ENCODE measurements at places on chromosomes 4 and X.

DNA sequence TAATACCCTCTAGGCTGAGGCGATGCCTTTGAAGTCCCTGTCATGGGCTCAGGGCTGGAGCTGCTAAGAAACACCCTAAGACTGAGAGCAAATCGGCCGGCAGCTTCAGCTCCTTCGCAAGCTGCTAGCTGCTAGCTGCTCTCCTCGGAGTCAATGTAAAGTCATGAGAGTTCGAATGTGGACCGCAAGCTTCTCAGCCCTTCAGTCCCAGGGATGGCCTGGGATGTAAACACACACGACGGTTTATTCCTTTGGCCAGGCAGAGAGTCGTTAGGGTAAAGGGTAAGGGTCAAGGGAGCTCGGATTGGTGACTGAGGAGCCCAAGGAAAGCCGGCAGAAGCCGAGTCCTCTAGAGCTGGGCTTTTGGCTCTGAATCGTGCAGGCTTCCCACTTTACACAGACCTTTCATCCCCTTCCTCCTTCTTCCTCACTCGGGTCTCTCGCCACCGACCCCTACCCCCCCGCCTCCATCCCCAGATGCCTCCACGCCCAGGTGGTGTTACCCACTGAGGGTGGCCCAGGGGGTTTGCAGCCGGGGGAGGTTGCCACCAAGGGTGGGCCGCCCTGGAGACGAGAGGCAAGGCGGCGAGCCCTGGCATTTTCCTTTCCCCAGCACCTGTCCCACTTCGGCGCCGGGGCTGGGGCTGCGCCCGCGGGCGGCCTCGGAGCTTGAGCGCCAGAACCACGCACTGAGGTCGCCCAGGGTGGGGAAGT lies 3.1 kb upstream of the BCORL1 start:
- DNase-seq, result no peak

GRCh38 chr4:41181037-41181436 lies 33.3 kb downstream of the APBB2 start:
- no peak for DNase-seq

DNA sequence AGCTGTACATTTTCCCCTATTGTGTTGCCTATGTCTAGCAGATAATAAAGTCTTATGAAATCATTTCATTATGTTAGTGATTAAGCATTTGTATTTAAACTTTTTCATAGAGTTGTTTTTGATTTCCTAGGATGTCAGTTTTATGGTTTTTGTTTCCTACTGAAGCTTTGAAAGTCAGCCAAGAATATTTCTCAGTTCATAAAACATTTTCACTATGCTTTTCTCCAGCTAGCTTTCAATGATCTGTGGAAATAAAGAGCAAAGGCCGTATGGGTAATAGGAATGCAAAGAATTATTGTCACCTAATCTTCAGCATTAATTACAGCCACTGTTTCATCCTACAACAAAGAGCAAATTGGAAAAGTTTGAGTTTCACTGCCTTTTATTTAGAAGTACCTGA lies 145.7 kb upstream of the NUDT6 start:
- peak; percentile 5 for DNase-seq

DNA sequence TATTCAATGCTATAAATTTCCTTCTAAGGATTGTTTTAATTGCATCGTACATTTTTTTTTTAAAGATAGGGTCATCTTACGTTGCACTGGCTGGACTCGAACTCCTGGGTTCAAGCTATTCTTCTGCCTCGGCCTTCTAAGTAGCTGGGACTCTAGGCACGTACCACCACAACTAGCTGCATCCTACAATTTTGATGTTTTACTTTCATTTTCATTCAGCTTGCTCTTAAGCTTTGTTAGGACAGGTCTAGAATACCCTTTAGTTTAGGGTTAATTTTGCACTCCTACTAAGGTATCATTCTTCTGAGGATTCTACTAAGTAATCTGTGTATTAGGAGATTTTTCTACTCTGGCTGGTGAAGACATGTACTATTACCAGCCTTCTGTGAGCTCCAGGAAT lies 50.2 kb upstream of the C1GALT1C1 start:
- DNase-seq, result no peak

- no peak for DNase-seq
Observed at GRCh38 chr4:79334783-79335182, 8.9 kb upstream of the NAA11 start.

DNA sequence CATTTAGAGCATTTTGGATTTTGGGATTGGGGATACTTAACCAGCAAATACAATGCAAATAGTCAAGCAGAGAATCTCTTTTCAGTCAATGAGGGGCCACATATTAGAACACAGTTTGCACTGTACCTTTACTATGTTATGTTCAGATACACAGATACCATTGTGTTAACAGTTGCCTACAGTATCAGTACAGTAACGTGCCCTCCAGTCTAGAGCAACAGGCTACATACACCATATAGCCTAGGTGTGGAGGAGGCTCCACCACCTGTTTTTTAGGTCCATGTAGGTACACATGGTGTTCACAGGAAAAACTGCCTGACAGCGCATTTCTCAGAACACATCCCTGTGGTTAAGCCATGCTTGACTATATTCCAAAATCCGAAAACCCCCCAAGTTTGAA lies 9.1 kb downstream of the GRPEL1 start:
- no peak for DNase-seq

GRCh38 chrX:150897421-150898320 lies 797 bp downstream of the CD99L2 start:
- no peak for DNase-seq

DNA sequence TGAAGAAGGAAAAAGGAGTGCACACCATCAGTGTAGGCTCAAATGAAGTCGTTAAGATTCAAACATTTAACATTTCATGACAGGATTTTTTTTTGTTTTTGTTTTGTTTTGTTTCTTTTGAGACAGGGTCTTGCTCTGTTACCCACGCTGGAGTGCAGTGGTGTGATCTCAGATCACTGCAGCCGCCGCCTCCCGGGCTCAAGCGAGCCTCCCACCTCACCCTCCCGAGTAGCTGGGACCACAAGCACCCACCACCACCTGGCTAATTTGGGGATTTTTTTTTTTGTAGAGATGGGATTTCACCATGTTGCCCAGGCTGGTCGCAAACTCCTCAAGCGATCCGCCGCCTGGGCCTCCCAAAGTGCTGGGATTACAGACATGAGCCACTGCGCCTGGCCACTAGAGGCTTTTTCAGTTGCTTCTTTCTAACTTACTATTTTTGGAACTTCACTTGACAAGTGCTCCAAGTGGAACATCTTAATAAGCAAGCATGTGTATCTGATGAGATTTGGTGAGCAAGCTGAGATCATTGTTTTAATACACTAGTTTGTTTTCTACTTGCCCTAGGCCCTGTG lies 78.9 kb upstream of the CNKSR2 start:
- no peak for DNase-seq

GRCh38 chr4:108148316-108148715 lies 20.4 kb downstream of the LEF1 start:
- DNase-seq, result no peak

DNA sequence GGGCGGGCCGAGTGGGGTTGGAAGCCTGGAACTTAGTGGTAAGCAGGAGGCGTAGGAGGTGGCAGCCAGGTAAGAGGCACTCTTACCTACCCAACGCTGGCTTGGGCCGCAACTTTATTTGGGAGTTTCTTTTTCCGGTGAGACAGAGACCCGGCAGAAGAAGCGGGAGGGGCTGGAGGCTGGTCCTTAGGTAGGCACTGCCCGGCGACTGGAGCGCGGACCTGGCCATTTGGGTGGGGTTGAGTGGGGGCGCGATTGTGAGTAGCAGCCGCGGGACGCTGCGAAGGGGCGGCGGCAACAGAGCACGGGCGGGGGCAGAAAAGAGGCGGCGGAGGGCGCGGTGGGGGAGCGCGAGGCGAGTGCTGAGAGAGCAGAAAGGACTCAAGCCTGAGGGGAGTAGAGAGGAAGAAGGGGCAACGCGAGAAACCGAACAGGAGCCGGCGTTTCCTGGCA lies 334 bp upstream of the POU4F2 start:
- no peak for DNase-seq

DNA sequence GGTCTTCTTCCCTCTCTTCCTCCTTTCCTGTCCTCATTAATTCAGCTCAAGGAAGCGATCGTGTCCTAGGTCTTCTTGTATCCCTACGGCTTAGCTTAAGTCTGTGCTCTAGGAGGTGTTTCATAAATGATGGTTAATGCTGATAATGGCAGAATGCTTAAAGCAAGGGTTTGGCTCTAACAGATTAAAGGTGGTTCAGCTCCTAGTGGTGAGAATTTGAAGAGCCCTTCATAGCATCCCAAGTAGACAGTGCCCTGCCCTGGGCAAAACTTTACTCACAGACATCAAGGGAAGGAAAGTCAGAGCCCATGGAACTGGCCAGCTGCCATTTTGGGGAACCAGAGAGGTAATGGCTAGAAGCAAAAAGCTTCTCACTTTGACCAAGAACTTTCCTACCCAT lies 47.0 kb upstream of the PGRMC1 start:
- no peak for DNase-seq

GRCh38 chr4:154120006-154120676 lies 331.3 kb upstream of the SFRP2 start:
- no peak for DNase-seq

DNA sequence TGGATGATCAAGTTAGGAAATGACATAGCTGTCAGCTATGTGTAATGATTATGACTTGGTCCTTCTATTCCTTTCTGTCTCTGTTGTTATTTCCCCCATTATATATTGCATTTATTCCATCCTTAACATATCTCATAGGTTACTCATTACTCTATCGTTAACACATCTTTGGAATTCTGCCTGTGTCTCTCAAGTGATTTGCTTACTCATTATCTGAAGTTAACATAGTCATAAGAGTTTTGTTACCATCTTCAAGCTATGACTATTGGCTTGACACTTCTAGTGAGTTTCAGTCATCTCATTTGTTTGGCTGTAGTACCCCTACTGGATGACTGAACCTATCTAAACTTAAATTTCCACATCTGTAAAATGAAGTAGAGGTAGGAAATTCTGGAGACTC lies 286.1 kb upstream of the PPP1R2C start:
- no peak for DNase-seq

- no peak for DNase-seq
Observed at GRCh38 chrX:154019633-154020528, at the start of gene IRAK1. Gene IRAK1 (minus strand): TSS chrX:154019902. CDS start chrX:154019812, 90 bp downstream.

DNA sequence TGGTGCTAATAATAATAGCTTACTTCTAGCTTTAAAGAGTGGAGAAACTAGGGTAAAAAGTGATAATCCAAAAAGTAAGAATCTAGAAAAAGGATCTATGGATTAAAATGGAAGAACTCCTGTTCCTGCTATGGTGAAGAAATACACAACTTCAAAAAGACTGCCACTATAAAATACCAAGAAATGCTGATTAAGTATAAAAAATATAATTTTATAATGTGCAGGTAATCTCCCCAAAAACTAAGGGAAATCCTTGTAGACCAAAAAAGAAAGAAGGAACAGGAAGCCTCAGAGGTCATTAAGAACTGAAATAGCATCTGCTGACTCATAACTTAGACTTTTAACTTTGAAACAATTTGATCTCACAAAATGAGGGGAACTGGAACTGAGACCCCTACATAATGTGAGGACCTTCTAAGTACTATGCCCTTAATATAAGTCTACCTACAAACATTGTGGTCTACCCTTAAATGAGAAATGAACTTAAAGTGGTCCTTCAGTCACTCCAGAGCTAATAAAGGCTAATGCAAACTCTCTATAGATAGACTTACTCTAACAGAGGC lies 50.6 kb upstream of the SRPX start:
- no peak for DNase-seq

DNA sequence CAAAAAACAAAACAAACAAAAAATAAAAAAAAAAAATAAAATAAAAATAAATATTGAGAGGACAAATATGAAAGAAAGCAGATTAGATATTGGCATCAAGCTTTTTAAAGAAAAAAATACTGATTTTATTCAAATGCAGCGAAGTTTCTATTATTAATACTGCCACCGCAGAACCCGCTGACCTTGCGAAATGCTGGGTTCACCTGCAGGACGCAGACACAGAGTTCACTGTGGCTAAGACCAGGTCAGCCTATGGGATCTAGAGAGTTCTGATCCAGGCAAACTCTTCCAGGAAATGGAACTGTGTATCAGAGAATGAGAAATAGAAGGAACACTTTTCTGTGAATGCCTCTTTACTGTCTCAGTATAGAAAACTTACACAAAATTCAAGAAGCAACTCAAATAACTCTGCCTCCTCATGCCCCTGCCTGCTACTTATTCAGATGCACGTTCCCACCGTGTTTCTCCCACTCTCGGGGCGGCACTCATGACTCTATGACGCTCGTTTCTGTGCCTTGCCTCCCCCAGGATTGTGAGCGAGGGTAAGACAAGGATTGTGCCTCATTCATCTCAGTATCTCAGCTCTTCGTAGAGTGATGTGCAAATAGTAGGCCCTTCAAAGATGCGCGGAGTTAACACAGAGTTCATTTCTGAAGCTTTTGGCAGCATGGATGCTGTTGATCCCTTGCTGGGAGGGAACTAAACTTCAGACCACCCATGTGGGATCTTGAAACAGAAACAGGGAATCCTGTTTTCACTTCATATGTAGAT lies 44.1 kb upstream of the TLR3 start:
- DNase-seq, result no peak

All from AG09309 (cell line).